Activated T-helper 17 cell treated with anti-CD3 and anti-CD28 coated beads, Interleukin-2, amount 50 U/mL, for 72 hours (primary cell): ENCODE measurements at places on chromosomes 16 and 17. TPM values are rescaled to one million over a fixed set of nuclear protein-coding genes. Genes with fewer than 3 reads are reported as not detected.

The RHOT2 gene
- total RNA-seq: 134 TPM

The AATK gene
- total RNA-seq: 1.2 TPM

The KRT20 gene
- not detected for total RNA-seq

The ST6GALNAC2 gene
- total RNA-seq: not detected

The PHKB gene
- 32.2 TPM for total RNA-seq

DNA sequence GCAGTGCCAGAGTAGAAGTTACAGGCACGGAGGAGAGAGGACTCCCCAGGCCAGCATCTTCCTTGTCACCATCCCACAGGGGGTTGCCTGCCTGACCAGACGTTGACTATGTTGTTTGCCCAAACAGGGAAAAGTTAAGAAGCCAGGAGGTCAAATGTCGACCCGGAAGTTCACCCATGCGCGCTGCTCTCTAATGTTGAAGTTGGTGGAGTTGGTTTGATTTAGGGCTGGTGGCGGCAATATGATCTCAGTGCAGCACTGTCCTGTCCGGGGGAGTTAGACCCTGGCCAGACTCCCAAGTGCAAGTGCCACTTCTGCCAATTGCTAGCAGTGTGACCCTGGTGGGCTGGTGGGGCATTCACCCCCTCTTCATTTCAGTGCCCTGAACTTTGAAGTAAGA is 30.4 kb downstream of the RGS9 start:
- no peak for ATAC-seq

GRCh38 chr16:79267781-79268180 is 332.8 kb downstream of the MAF start:
- peak; percentile 54 for ATAC-seq

DNA sequence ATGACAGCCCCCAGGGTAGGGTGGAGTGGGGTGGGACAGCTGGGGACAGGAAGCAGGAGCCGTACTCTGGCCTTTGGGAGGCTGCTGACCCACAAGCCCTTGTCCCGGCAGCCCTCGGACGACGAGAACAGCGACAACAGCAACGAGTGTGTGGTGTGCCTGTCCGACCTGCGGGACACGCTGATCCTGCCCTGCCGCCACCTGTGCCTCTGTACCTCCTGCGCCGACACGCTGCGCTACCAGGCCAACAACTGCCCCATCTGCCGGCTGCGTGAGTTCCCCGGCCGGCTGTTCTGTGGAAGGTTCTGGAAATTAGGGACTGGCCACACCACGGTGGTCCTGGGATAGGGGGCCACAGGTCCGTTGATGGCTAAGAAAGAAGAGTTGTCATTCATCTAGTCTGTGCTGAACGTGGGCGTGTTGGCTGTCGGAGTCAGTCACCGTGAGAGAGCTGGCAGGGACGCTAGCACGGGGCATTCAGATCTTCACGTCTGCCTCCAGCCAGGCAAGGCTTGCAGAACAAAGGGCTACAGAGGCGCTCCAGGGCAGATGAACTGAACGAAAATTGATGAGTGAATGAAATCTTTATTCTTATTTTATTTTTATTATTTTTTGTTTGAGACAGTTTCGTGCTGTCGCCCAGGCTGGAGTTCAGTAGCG is 19.8 kb upstream of the NUDT16L1 start:
- no peak for ATAC-seq

DNA sequence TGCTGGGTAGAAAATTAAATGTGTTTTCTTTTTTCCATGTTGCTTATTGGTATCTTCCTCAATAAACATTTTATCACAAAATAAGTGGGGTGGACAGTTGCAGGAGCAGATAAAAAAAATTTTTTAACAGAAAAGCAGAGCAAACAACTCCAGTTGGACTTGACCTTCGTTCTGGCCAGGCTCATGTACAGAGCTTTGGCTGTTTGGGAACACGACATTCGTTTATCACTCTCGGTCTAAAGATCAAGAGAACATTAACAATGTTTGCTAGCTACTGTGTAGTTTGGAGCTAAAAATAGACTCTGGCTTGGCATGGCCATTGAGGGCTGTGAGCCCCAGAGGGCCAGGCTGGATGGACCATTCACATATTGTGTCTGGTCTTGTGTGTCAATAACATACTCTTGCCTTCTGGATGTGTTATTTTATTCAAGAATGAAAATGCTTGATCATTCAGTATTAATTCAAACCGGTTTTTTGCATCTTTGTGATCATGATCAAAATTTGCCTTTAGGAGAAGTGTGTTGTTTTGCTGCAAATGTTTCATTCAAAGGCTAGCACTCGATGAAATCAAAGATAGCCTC is 56.6 kb downstream of the TMEM186 start:
- ATAC-seq: no peak

GRCh38 chr17:67021196-67021595 is 23.2 kb upstream of the CACNG1 start:
- ATAC-seq: no peak

DNA sequence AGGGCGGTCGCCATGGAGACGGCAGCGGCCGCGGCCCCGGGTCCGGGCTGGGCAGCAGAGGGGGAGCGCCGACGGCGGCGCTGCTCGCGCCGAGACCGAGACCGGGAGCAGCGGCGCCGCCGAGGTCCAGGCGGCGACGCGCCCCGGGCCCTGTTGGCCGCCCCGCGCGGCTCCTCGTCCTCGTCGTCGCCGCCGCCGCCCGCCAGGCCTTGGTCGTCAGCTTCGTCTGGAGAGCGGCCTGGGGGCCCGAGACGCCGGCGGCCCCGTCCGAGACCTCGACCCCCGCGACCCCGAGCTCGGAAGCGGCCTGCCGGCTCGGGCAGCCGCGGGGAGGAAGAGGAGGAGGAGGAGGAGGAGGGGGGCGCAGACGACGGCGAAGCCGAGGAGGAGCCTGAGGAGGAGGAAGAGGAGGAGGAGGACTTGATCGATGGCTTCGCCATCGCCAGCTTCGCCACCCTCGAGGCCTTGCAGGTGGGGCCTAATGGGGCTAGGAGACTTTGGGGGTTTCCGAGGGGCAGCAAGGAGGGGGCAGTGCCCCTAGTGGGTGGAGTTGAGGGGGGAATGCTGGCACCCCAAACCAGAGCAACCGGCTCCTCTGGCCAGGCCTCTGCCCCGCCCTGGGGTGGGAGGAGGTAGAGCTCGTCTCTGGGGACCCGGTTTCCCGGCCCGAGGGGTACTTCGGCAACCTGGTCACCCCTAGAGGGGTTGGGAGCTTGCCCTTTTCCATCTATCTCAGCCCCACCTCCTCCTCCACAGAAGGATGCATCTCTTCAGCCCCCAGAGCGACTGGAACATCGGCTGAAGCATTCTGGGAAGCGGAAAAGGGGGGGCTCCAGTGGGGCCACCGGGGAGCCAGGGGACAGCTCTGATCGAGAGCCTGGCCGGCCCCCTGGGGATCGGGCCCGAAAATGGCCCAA is 1.5 kb downstream of the FBRS start:
- no peak for ATAC-seq

DNA sequence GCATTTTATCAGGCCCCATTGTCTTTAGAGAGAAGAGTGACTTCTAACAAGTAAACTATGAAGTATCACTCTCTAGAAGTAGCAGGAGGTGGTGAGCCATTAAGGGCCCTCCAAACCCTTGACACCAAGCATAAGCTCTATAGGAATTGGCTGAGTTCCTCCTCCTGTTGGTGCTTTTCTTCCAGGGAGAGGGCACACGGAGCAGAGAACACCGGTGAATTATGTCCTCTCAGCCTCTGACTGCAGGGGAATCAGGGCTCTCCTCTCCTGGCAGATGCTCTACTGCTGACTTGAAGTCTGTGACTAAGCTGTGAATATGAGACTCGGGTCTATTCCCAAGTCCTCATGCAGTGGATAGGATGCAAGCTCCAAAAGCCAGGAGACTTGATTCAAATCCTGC is 32.3 kb downstream of the CHD9 start:
- no peak for ATAC-seq

- no peak for ATAC-seq
Measured at GRCh38 chr16:55811811-55812210, 21.1 kb downstream of the CES1 start.

DNA sequence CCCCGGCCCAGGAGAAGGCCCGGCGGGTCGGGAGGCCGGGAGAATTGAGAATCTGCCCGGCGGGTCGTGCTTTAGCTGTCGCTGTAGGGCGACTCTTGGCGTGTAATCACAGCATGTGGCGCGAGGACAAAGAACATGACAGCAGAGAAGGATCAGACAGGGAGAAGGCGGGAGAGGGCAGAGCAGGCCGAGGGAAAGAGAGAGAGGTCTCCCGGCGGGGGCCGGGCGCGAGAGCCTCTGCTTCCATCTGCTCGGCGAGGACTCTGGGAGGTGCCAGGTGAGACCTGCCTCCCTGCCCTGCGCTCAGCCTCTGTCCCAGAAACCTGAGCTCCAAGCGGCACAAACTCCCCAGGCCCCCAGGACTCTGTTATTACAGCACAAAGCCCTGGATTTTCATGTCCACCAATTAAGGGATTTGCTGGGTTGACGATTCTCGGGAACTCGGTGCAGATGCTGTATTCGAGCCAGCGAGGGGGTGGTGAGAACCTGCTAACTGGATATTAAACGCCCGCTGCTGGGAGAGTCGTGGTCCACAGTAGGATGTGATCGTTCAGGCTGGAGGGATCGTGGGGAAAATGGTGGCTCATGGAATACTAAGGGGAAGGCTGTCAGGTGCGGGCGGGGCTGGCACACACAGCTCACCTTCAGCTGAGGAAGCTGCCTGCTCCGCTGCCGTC is 172.0 kb upstream of the CIBAR2 start:
- no peak for ATAC-seq

DNA sequence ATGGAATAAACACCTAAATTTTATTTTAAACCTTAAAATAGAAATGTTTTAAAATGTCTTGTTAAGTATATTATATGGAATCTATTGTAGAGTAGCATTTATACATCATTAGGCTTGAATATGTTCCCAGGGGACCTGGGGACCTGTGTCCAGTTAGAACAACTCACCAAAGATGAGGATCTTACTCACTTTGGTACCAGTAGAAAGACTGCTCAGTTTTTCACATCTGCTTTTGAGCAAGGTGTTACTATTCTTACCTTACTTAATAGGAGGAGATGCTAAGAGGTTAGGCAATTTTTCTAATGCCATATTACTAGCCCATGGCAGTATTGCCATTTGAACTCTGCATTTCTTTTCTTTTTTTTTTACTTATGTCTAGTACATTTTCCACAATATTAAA is 14.7 kb downstream of the STXBP4 start:
- no peak for ATAC-seq

DNA sequence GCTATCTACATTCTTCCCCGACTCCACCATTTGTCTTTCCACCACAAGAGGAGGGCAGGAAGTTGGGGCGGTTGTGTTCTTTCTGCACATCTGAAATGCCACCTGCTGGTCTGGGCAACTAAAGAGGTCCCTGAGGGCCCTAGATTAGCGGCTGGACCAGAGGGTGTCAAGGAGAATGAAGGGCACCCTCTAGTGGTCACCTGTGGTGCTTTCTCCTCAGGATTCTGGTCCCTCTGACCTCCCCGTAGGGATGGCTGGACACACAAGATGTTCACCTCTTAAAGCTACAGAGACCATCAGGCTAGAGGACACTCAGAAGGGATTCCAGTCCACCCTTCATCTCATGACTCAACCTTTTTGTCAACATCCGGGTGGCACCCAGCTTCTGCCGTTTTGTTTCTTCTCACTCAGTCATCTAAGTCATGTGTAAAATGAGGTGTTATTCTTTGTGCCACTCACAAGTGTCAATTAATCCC is 2.9 kb upstream of the SCIMP start:
- peak; percentile 87 for ATAC-seq

DNA sequence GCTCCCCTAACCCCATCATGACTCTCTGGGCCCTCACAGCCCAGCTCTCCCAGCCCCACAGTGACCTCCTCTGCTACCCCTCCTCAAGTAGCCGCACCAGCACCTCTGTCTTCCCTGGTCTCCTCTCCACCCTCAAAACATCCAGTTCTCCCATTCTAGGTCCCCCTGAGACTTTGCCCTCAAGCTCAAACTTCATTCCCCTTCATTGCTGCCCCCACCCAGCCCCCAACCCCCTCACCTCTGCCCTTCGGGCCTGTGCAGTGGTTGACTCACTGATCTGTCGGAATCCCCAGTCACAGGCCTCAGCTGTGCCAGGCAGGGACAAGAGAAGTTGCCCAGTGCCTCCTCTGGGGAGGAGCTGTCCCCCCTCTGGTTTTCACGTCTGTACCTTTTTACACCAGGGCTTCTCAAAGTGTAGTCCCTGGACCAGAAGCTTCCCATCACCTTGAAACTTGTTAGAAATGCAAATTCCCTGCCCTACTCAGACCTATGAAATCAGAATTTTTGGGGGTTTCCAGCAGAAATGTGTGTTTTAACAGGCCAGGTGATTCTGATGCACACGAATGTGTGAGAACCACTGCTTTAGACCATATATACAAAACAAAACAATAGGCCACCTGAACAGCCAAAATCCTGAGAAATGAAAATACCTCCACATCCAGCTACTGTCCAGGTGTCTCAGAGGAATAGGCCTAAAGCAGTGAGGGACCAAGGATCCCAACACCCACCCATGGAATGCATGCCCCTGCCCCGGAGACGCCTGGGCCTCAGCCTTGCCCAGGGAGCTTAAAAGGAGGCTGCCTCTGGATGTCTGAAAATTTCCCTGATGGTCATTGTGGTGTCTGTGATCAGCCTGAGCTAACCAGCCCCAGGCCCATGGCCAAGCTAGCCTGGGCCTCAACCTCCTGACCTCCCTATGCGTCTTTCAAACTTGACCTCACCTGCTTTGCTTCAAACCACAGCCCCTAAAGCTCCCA is 853 bp upstream of the DOK4 start:
- ATAC-seq: no peak
